ENCODE measurements at places on chromosomes 3 and 15.

DNA sequence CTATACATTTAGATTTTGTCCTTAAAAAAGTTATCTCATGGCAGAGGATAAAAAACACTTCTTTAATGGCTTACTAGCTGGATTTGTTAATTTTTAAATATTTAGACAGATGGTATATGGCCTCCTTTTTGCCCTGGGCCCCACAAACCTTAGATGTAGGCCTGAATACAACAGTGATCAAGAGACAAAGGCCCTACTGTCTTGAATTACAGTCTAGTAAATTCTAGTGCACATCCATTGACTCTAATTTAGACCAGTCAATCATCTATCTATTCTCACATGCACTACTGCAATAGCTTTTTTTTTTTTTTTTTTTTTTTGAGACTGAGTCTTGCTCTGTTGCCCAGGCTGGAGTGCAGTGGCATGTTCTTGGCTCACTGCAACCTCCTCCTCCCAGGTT lies 452.8 kb downstream of the FHIT start:
- no peaks in the 10 kb centered on the region for H3K27me3 ChIP-seq
- no peak overlapping the region for H3K4me3 ChIP-seq
- DNase-seq: no peak
- no peaks in the 10 kb centered on the region for H3K36me3 ChIP-seq

- peaks cover under 1% of the 10 kb centered on the region for H3K36me3 ChIP-seq
- H3K4me3 ChIP-seq: peak overlapping the region; percentile 96
- H3K27ac ChIP-seq: peak overlapping the region; percentile 89
These were observed 296 bp downstream of the TPRA1 start for GRCh38 chr3:127590282-127590592.

GRCh38 chr3:114554731-114555130 lies 260.9 kb downstream of the TIGIT start:
- no peak for DNase-seq
- H3K4me3 ChIP-seq: no peak overlapping the region
- no peak overlapping the region for H3K27ac ChIP-seq
- H3K27me3 ChIP-seq: no peaks in the 10 kb centered on the region

- H3K27me3 ChIP-seq: no peaks in the 10 kb centered on the region
- no peak overlapping the region for H3K27ac ChIP-seq
- no peak overlapping the region for H3K4me3 ChIP-seq
- H3K36me3 ChIP-seq: no peaks in the 10 kb centered on the region
These were observed 921.9 kb downstream of the SQOR start for GRCh38 chr15:46556559-46557379.

- no peak overlapping the region for H3K4me3 ChIP-seq
- peaks cover 8% of the 10 kb centered on the region for H3K27me3 ChIP-seq
- peaks cover 4% of the 10 kb centered on the region for H3K4me1 ChIP-seq
These were observed 23.9 kb upstream of the CTSH start for GRCh38 chr15:78968539-78969271.

DNA sequence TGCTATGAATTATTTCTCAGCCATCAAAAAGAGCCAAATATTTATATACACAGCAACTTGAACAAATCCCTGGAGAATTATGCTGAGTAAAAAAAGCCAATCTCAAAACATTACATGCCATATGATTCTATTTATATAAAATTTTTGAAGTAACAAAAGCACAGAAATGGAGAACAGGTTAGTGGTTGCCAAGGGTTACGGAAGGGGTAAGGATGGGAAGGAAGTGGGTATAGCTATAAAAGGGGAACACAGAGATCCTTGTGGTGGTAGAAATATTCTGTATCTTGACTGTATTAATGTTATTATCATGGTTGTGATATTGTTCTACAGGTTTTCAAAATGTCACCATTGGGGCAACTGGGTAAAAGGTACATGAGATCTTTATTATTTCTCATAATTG lies 62.3 kb upstream of the ASB14 start:
- H3K27me3 ChIP-seq: no peaks in the 10 kb centered on the region
- DNase-seq: no peak
- H3K4me1 ChIP-seq: no peaks in the 10 kb centered on the region
- H3K36me3 ChIP-seq: no peaks in the 10 kb centered on the region
- H3K4me3 ChIP-seq: no peak overlapping the region

DNA sequence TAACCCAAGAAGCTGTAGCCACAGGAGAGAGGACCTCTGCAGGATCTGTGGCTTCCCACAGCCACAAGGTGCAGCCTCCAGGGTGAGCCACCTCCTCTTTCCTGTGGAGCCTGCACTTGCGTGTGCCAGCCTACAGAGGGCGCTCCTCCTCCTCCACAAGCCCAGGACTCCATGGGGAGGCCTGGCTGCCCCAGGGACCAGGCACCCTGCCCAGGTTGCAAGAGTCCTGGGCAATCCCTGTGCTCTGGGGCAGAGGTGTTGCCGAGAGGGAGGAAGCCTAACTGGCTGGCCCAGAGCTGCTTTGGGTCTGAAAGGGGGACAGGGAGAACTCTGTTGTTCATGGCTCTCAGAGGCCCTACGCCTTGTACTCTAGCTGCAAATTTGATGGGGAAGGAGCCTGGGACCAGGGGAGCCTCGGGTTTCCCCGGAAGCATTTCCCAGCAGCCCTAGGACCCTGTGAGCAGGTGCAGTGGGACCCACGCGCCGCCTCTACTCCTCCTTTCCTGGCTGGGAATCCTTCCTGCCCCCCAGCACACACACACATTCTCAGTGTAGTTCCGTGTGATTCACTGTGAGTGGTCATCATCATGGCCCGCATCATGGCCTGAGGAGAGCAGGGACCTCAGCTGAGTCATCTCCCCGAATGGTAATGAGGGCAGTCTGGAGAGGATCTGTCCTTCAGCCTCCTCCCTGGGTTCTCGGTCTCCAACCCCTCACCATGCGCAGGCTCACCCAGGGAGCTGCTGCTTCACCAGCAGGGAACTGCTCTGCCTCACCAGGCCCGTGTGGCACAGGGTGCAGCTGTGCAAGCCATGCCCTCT lies 24.3 kb downstream of the TBC1D21 start:
- no peaks in the 10 kb centered on the region for H3K27me3 ChIP-seq
- H3K36me3 ChIP-seq: peaks cover 6% of the 10 kb centered on the region
- peak; percentile 50 for DNase-seq
- no peak overlapping the region for H3K27ac ChIP-seq
- H3K4me1 ChIP-seq: peaks cover 13% of the 10 kb centered on the region

DNA sequence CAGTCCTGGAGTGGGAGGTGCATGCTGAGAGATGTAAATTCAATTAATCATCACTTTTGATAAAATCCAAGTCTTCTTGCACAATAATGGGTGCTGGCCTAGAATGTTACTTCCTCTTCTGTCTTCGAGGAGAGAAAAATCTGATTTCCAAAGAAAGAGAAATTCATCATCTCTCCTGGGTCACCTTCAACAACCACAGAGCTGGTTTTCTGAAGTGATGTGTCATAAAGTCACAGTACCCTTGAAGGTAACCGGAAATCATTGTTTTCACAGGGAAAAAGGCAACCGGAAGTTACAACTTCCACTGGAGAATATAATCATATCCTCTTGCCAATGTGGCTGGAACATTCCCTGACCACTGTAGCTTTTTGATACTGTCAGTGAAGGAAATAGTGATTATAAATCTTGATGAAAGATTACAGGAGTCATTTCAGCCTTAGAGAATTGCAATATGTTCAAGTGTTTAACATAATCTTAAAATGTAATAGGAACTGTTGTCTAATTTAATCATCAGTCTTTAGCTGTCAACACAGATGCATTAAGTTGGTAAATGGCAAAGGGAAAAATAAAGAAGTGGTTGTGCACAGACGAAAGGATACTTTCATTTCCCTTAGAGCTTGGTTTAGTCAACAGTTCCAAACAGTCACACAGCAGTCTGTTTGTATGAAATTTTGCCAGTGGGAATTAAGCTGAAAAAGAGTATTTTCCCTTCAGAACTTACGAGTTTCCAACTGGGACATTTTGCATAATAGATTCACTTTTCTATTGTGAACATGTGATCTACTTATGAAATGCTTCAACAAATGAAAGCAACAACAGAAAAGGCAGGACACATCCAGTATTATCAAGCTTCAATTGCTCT lies 106.5 kb upstream of the SLC4A7 start:
- H3K4me1 ChIP-seq: peaks cover 24% of the 10 kb centered on the region
- peak overlapping the region; percentile 9 for H3K27ac ChIP-seq
- H3K36me3 ChIP-seq: no peaks in the 10 kb centered on the region
- no peak for DNase-seq
- peak overlapping the region; percentile 55 for H3K4me3 ChIP-seq

- no peak overlapping the region for H3K27ac ChIP-seq
- H3K36me3 ChIP-seq: peaks cover 8% of the 10 kb centered on the region
- H3K4me3 ChIP-seq: no peak overlapping the region
- peaks cover 7% of the 10 kb centered on the region for H3K4me1 ChIP-seq
- no peak for DNase-seq
These were observed 50.5 kb downstream of the GRIP2 start for GRCh38 chr3:14489641-14490040.

GRCh38 chr3:179760944-179761343 lies 108.1 kb downstream of the USP13 start:
- H3K4me3 ChIP-seq: no peak overlapping the region
- H3K36me3 ChIP-seq: peaks cover 5% of the 10 kb centered on the region
- H3K4me1 ChIP-seq: no peaks in the 10 kb centered on the region
- H3K27me3 ChIP-seq: no peaks in the 10 kb centered on the region

GRCh38 chr15:34336231-34336990 lies 1.2 kb downstream of the SLC12A6 start:
- H3K27me3 ChIP-seq: no peaks in the 10 kb centered on the region
- H3K27ac ChIP-seq: peak overlapping the region; percentile 97
- peak overlapping the region; percentile 98 for H3K4me3 ChIP-seq

- DNase-seq: no peak
- H3K27me3 ChIP-seq: no peaks in the 10 kb centered on the region
- H3K4me3 ChIP-seq: no peak overlapping the region
- peaks cover 9% of the 10 kb centered on the region for H3K4me1 ChIP-seq
- H3K27ac ChIP-seq: no peak overlapping the region
These were observed 154.6 kb downstream of the EEFSEC start for GRCh38 chr3:128307781-128308469.

GRCh38 chr3:64687781-64688604 lies at the start of gene ADAMTS9:
Gene ADAMTS9 (minus strand): TSS chr3:64688000. CDS start chr3:64687657, 343 bp downstream.
- peaks cover 4% of the 10 kb centered on the region for H3K36me3 ChIP-seq
- peak within 1 kb of the TSS; percentile 58 for H3K4me3 ChIP-seq
- H3K4me1 ChIP-seq: peaks cover 8% of the 10 kb centered on the region
- DNase-seq: no peak
- H3K27ac ChIP-seq: no peak within 1 kb of the TSS

- no peak for DNase-seq
- H3K4me1 ChIP-seq: no peaks in the 10 kb centered on the region
These were observed 19.4 kb downstream of the ARPP21 start for GRCh38 chr3:35658686-35659085.

Data from T-helper 17 cell (primary cell).